HFF-Myc (cell line): ENCODE measurements at places on chromosomes 2 and 18.

DNA sequence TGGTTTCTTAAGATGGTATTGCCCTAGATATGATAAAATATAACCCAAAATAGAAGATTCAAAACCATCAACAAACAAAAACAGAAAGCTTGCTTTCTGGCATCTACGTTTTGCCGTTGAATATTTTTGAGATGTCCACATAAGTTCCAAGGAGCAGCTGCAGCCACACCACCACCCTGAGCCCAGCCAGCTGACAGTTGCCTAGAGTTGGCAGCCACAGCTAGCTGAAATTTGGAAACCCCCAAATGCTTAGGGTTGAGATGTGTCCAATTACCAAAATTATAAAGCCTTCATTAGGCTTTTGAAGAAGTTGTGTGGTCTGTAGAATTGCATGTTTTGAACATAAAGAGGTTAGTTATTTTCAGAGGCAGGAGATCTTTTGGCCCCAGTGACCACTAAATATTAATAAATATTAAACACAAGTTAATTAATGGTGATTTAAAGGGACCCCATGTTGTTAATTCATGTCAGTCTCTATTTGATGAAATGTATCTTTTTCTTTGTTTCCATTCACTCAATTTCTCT is 118.1 kb upstream of the DTNA start:
- DNase-seq = no peak

DNA sequence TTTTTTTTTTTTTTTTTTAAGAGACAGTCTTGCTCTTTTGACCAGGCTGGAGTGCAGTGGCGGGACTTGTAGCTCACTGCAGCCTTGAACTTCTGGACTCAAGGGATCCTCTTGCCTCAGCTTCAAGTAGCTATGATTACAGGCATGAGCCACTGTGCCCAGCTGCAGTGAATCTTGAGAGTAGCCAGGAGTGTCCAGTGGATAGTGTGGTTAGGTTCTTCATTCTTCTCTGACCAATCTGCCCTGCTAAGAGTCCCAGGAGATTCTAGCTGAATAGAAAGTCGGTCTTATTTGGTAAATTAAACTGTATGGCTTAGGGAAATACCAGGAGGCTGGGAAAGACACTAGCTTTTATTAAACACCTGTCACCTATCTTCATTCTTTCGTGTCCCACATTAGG is 15.3 kb downstream of the USP39 start:
- DNase-seq = no peak

- peak; percentile 41 for DNase-seq
Observed at GRCh38 chr18:54119524-54120019, 104.9 kb downstream of the MBD2 start.

DNA sequence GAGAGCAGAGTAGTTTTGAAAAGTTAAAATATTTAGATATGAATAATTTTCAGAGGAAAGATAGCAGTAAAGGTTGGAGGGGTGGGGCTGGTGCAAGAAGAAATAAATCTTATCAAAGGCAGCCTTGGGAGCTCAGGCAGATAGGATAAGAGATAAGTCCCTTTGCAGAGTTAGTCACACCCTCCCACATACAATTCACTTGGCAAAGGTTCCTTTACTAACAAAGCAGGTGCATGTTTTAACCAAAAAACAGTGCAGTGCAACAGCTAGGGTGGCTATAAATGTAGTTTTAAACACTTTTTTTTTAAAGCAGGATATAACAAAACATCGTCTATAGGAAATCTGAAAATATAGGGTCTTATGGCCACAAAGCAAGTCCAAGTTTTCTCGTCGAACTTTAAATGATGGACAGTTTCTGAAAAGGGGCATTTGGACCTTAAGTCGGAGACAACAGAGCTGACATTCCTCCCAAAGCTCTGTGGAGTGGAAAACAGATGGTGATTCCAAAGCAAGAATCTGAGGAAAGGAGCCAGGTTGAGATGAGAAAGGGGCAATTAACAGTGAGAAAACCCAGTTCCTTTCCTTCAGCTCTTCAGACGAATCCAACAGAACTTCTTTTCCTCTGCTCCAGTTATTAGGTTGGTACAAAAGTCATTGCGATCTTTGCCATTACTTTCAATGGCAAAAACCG is 53.0 kb downstream of the EPHA4 start:
- DNase-seq = no peak

DNA sequence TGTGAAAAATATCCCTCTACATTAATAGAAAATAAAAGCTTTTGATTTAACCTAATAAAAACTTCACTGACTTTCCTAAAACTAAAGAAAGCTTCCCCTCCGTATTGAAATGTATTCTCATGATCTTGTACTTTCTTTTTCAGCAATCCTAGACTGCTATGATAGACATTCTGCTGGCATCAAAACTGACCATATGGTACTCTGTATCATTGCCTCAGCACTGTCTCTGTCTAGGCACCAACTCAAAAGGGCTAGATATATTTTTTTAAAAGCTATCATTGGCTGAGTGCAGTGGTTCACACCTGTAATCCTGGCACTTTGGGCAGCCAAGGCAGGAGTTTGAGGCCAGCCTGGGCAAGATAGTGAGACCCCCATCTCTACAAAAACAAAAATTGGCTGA is 32.9 kb downstream of the CDKL4 start:
- DNase-seq = no peak

- peak; percentile 97 for DNase-seq
Observed at GRCh38 chr2:186575302-186575701, 14.6 kb upstream of the ITGAV start.

DNA sequence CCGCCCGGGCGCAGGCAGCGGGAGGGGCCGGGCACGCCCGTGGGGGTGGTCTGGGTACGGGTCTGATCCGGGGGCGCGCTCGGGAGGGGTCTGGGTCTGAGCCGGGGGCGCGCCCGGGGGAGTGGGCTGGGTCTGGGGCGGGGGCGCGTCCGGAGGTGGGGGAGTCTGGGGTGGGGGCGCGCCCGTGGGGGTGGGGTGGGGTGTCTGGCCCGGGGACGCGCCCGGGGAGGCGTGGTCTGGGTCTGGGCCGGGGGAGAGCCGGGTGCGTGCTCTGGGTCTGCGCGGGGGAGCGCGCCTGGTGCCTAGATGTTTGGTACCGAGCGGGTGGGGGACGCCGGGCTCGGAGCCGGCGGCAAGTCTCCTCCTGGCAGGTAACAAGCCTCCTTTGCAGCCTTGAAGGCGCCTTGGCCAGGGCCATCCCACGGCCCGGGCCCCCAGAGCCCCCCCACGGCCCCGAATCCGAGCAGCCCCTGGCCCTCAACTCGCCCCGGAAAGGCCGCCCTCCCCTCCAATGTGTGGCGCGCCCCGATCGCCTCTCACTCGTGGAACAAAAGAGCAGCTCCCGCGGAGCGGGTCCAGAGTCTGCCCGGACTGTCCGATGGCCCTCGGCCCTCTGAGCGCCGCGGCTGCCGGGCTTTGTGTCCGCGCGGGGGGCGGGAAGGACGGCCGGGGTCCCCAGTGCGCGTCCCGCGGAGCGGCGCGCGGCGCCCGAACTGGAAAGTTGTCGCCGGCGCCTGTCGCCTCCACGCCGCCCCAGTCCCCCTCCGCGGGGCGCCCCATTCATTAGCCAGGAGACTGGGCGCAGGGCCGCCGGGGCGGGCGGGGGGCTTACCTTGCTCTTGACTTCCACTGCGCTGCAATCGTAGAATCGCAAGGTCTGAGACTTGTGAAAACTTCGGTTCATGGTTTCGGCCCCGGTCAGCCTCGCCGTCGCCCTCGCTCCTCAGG is 595 bp downstream of the PARD6G start:
- no peak for DNase-seq

DNA sequence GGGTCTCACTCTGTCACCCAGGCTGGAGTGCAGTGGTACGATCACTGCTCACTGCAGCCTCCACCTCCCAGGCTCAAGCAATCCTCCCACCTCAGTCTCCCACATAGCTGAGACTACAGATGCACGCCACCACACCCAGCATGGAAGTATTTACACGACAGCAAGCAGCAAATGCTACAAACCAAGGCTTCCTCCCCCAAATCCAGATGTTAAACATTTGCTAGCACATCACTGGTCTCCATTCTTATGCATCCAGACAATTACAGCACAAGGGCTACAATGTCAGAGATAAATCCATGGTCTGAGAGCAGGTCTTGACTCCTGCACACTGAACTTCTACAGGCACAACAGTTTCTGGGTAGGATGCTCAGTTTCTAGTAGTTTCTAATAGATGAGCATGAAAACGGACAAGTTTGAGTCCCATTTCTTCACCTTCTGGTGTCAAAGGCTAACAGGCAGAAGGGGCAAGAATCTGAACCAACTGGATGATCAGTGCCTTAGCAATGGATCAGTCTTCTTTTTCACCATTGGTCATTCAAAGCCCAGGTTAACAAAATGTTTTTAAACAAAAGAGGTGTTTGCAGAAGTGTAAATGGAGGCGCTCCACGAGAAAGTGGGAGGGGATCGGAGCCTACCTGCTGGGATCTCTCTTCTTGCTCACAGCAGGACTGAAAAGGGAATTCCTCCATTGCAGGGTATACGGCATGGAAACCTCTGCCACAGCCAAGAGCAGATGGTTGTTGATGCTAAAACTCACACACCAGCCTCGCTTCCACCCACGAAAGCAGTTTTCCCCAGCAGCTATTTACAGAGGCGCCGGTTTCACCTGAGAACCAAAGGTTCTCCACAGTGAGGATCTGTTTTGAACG is 135.0 kb upstream of the ARL4C start:
- DNase-seq = peak; percentile 17

GRCh38 chr2:70967189-70967588 is 11.2 kb upstream of the ANKRD53 start:
- no peak for DNase-seq

- DNase-seq = no peak
Observed at GRCh38 chr2:150486539-150487484, 655 bp downstream of the RND3 start.

DNA sequence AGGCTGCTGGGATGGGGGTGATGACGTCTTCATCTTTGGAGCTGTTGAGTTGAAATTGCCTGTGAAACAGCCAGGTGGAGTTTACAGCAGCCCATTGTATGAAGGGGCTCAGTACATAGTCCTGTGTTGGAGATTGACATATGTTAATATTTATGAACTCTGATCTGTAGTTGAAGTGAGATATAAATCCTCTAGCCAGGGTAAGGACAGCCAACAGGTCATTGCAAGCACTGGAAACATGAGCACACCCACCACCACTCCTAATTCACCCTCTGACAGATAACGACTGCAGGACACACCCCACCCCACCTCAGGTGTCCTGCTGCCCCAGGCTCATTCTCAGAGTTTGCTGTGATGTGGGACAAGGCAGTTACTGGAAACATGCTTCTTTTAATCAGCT is 112.4 kb upstream of the TRIB2 start:
- no peak for DNase-seq

GRCh38 chr18:46152436-46152807 is 48.2 kb downstream of the HAUS1 start:
- no peak for DNase-seq

- no peak for DNase-seq
Observed at GRCh38 chr2:227933884-227934283, 62.5 kb downstream of the DAW1 start.

DNA sequence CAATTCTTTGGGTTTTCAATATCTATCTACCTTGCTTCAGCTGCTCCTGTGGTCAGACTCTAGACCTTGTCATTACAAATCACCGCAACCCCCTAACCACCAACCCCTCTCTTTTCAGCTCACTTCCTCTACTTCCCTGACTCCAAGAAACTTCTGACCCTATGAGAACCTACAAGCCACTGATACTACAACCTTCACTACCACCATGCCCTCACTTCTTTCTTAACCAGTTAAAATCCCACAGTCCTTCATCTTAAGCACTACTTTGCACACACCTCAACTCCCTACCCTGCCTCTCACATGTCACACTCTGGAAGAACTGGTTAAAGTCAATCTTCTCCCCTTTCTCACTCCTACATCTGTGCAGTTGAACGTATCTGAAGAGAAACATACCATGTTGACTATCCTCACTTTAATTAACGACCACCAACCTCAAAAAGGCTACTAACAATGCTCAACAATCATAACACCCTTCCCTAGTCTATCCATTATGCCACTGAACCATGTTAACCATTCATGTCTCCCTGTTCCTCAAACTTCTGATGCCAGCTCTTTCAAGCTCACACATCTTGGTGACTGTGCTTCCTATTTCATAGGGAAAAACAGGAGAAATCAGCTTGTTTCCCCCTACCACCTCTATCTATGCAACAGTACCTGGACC is 12.6 kb downstream of the EIF2AK3 start:
- no peak for DNase-seq

DNA sequence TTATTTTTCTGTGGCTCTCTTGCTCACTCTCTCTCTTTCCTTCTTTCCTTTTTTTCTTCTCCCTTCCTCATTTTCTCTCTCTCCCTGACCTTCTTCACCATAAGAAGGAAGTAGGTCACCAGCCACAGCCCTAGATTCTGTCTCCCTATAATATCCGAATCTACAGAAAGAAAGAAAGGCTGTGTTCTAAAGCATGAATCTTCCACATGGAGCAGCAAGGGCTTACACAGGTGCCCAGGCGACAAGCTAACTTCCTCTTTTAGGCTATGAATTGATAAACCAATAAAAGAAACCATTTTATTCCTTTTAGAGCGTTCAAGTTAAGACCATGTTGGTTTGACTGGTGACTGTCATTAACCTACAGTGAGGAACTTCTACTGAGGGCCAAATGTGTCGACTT is 49.3 kb downstream of the CACNB4 start:
- no peak for DNase-seq

DNA sequence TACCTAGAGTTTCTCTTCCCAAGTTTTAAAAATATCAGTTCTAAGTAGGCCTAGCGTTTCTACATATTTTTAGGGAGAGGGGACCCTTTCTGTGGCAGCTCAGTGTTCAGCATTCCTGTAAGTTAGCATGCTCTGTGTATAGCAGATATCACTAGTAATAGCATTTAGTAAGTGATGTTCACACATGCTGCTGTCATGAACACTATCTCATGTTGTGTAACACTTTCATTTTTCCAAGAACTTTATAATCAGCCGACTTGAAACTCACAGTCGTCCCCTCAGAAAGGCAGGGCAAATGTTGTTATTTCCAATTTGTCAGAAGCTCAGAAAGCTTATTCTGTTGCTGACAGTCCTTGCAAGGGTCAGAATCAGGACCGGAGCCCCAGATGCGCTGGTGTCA is 267.7 kb downstream of the ALPK2 start:
- DNase-seq = no peak

GRCh38 chr2:144348846-144349245 is 171.1 kb downstream of the ZEB2 start:
- no peak for DNase-seq

- no peak for DNase-seq
Observed at GRCh38 chr2:40658941-40659340, 207.1 kb upstream of the SLC8A1 start.

- DNase-seq = no peak
Observed at GRCh38 chr2:71455741-71456569, 2.6 kb downstream of the DYSF start.

DNA sequence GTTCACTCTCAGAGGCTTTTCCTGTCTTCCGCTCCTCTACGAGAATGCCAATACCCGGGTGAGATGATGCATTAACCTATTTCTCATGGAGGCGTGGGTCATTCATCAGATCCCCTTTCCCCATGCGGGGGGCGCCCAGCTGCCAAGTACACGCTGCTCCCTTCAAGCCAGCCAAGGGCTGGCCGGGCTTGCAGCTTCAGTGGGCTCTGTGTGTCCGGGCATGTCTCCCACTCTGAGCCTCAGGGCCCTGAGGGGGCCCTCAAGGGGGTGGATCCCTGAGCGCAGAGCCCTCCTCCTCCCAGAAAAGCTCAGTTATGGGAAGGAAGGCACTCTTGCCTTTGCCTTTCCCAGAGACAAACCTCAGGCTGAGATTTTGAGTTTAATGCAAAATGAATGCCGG is 431.8 kb upstream of the MYT1L start:
- DNase-seq = no peak
